Activated T-helper 1 cell treated with anti-CD3 and anti-CD28 coated beads, Interleukin-12 subunit alpha, Interleukin-12 subunit beta, Interleukin-2, Interleukin-4 antibody, amounts not matched to agents 30 ng/mL and 10 ng/mL and 1 ng/mL, durations not matched to agents 14 hours and 24 hours and 36 hours (primary cell): ENCODE measurements at places on chromosomes 16 and 17. TPM values are rescaled to one million over a fixed set of nuclear protein-coding genes. Genes with fewer than 3 reads are reported as not detected.

- H3K4me3 ChIP-seq, result peak overlapping the region; percentile 94
- peaks cover 40% of the 10 kb centered on the region for H3K4me1 ChIP-seq
- no peaks in the 10 kb centered on the region for H3K27me3 ChIP-seq
Observed at GRCh38 chr17:8175795-8176196, 384 bp downstream of the TMEM107 start.

DNA sequence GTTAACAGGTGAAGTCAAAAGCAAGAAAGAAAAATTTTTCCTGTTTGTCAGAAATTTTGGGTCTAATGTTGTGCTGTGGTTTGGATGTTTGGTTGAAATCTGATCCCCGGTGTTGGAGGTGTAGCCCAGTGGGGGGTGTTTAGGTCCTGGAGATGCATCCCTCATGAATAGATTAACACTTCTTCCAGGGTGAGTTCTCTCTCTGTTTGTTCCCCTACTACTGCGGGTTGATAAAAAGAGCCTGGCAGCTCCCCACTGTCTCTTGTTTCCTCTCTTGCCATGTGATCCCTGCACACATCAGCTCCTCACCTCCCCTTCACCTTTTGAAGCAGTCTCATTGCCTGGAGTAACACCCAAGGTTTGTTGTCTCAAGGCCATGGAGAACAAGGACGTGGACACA, 14.6 kb upstream of the CDH8 start:
- no peak overlapping the region for H3K27ac ChIP-seq
- no peaks in the 10 kb centered on the region for H3K36me3 ChIP-seq
- H3K4me1 ChIP-seq, result no peaks in the 10 kb centered on the region
- no peak overlapping the region for H3K4me3 ChIP-seq
- H3K27me3 ChIP-seq, result no peaks in the 10 kb centered on the region

DNA sequence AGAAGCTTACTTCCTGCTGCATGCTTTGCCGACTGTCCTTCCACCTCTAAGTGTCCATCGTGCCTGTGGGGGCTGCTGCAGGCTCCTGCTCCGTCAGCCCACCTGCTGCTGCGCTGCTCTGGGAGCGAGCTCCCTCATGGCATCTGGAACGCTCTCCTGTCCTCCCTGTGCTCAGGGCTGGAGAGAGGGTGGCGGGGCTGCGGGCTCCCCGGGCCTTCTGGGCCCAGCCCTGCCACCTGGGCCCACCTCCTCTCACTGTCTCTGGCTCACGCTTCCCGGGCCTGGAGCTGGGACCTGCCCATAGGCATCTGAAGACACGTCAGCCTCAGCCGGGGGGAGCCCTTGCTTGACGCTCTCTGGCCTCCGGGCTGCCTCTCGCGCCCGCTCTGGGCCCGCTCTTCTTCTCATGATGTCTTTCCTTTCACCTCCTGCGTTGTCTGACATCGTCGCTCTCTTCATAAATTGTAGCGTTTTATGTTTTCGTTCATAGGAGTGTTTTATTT, 27.0 kb downstream of the NME3 start:
- no peaks in the 10 kb centered on the region for H3K4me1 ChIP-seq
- DNase-seq, result no peak
- H3K36me3 ChIP-seq, result peaks cover 7% of the 10 kb centered on the region
- no peaks in the 10 kb centered on the region for H3K27me3 ChIP-seq
- H3K27ac ChIP-seq, result no peak overlapping the region

- peaks cover 18% of the 10 kb centered on the region for H3K36me3 ChIP-seq
- no peak overlapping the region for H3K27ac ChIP-seq
- H3K4me1 ChIP-seq, result peaks cover 24% of the 10 kb centered on the region
- no peak for DNase-seq
- H3K4me3 ChIP-seq, result no peak overlapping the region
- H3K27me3 ChIP-seq, result no peaks in the 10 kb centered on the region
Observed at GRCh38 chr16:81618661-81619060, 160.4 kb upstream of the PLCG2 start.

DNA sequence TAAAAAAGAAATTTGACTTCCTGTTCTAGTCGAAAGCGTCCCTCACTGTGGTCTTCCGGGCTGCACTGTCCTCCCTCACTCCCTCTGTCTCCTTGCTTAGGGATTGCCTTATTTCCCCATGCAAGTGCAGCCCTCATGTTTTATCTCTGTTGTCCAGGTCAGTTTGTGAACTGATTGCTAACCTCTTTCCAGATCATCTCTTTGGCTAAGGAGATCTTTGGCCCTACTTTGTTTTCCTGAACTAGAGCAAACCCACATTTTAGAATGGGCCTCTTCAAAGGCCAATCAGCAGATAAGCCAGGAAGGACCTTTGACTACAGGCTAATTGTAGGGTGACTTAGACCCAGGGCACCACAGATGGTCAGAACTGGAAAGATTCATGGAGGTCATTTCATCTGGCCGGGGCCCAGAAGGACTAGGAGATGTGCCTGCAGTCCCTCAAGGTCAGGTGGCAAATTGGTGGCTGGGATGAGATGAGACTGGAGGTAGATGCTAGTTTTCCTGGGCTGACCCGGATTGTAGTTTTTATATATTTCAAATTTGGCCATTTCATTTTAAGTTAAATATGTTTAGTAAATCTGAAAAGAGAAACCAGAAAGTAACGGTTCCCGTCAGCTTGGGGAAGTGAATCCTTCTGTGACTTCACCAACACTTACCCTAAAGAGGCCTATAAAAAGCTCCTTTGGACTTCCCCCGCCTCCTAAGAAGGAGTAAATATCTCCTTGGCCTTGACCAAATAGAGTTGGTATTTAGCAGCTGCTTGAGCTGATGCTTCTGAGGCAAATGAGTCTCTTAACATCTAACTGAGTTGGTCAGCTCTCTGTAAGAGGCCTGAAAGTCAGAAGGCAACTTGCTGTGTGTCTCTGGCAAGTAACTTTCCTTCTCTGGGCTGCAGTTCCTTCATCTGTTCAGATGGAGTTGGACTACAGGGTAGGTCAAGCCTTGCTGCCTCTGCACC, 6.2 kb upstream of the SLC25A19 start:
- H3K27me3 ChIP-seq, result no peaks in the 10 kb centered on the region
- peak; percentile 49 for DNase-seq
- peaks cover 24% of the 10 kb centered on the region for H3K4me1 ChIP-seq
- peaks cover 8% of the 10 kb centered on the region for H3K36me3 ChIP-seq
- H3K27ac ChIP-seq, result peak overlapping the region; percentile 96
- H3K4me3 ChIP-seq, result peak overlapping the region; percentile 49

DNA sequence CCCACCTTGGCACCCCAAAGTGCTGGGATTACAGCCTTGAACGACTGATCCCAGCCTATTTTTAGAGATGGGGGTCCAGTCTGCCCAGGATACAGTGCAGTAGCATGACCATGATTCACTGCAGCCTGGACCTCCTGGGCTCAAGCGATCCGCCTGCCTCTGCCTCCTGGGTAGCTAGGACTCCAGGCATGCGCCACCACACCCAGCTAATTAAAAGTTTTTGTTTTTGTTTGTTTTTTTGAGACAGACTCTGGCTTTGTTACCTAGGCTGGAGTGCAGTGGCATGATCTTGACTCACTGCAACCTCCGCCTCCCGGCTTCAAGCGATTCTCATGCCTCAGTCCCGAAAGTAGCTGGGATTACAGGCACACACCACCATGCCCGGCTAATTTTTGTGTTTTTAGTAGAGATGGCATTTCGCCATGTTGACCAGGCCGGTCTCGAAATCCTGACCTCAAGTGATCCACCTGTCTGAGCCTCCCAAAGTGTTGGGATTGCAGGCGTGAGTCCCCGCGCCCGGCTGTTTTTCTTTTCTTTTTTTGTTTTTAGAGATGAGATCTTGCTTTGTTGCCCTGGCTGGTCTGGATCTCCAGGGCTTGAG, 2.3 kb upstream of the PAFAH1B1 start:
- no peak for DNase-seq
- H3K27me3 ChIP-seq, result peaks cover 8% of the 10 kb centered on the region
- H3K4me1 ChIP-seq, result peaks cover 12% of the 10 kb centered on the region
- H3K27ac ChIP-seq, result no peak overlapping the region

DNA sequence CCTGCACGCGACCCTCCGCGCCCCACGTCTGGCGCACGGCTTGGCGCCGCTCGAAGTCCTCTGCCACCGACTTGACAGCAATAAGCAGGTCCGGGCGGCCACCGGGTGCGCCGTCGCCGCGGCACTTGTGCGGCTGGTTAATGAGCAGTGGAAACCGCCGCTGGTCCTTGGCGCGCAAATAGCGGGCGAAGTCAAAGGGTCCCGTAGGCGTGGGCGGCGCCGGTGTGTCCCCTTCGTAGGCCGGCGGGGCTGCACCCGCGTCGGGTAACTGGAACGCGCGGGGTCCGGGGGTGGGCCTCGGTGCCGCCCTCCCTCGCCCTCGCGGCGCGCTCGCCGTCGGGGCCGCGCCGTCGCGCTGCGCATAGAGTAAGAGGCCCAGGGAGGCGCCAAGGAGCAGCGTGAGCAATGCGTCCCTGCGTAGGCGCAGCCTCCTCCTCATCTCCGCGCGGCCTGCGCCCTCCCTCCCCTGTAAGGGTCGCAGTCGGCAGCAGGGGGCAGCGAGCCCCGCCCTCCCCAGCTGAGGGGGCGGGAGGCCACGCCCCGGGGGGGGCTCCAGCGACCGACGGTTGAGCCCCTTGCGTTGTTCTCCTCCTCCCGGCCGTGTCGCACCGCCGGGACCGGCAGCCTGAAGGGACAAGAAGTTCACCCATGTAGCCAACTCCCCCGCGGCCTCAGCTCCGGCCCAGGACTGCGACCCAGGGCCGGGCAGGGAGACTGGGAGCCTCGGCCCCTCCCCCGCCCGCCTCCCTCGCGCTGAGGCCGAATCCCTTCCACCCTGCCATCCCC, 558 bp downstream of the B3GNT9 start:
- H3K27ac ChIP-seq, result no peak overlapping the region
- peak overlapping the region; percentile 79 for H3K4me3 ChIP-seq
- DNase-seq, result no peak
- H3K4me1 ChIP-seq, result peaks cover 29% of the 10 kb centered on the region
- H3K36me3 ChIP-seq, result peaks cover 23% of the 10 kb centered on the region

GRCh38 chr17:3826191-3826590, 19.9 kb downstream of the NCBP3 start:
- H3K36me3 ChIP-seq, result peaks cover 48% of the 10 kb centered on the region
- H3K27me3 ChIP-seq, result no peaks in the 10 kb centered on the region
- H3K4me1 ChIP-seq, result peaks cover 14% of the 10 kb centered on the region
- H3K27ac ChIP-seq, result no peak overlapping the region
- no peak for DNase-seq

- DNase-seq, result no peak
- H3K4me3 ChIP-seq, result no peak overlapping the region
- H3K36me3 ChIP-seq, result peaks cover 32% of the 10 kb centered on the region
- H3K4me1 ChIP-seq, result peaks cover 68% of the 10 kb centered on the region
Observed at GRCh38 chr16:17351441-17352035, 119.2 kb downstream of the XYLT1 start.

Gene B3GNT9
- 6.2 TPM in 2 replicates for total RNA-seq

DNA sequence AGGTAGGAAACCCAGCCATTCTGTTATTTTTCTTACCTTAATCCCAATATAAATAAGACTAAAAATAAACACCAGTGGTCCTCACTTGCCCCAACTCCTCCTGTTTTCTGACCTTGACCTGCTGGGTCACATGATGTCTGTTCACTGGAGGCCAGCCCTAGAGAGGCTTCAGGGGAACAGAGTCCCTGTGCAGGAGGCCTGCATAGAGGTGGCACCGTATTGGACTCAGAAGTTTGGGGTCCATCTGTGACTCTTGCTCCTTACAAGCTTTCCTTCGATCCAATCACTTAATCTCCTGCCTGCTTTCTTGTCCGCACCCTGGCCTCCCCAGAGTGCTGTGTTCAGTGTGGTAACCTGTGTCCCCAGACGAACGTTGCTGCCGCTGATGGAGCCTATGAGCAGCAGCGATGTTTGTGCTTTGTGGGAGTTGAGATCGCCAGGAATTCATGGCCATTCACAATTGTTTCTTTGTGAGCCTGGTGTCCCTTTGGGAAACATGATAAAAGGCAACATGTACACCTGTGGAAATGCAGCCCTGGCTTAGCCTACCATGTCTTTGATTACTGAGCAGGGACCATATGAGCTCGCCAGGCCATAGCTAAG, 4.7 kb downstream of the IGSF6 start:
- no peaks in the 10 kb centered on the region for H3K27me3 ChIP-seq
- H3K4me3 ChIP-seq, result no peak overlapping the region
- H3K27ac ChIP-seq, result peak overlapping the region; percentile 84
- H3K36me3 ChIP-seq, result peaks cover 5% of the 10 kb centered on the region

GRCh38 chr17:31491376-31492131, 100.1 kb downstream of the RAB11FIP4 start:
- H3K4me1 ChIP-seq, result peaks cover 79% of the 10 kb centered on the region
- no peaks in the 10 kb centered on the region for H3K27me3 ChIP-seq
- peak overlapping the region; percentile 59 for H3K4me3 ChIP-seq
- peaks cover 5% of the 10 kb centered on the region for H3K36me3 ChIP-seq
- H3K27ac ChIP-seq, result peak overlapping the region; percentile 45

DNA sequence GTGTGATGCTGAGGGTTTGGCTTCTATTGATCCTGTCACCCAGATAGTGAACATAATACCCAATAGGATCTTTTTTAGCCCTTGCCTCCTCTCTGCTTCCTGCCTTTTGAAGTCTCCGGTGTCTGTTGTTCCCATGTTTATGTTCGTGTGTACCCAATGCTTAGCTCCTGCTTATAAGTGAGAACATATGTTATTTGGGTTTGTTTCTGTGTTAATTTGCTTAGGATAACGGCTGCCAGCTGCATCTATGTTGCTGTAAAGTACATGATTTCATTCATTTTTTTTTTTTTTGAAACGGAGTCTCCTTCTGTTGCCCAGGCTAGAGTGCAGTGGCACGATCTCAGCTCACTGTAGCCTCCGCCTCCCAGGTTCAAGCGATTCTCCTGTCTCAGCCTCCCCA, 23.0 kb downstream of the DUS2 start:
- peaks cover 38% of the 10 kb centered on the region for H3K36me3 ChIP-seq
- no peaks in the 10 kb centered on the region for H3K27me3 ChIP-seq
- DNase-seq, result no peak
- peak overlapping the region; percentile 57 for H3K27ac ChIP-seq
- no peak overlapping the region for H3K4me3 ChIP-seq
- peaks cover 5% of the 10 kb centered on the region for H3K4me1 ChIP-seq

Gene DEXI
- total RNA-seq, result 36.2 and 40.8 TPM in 2 replicates

GRCh38 chr17:66686601-66687000, 148.3 kb upstream of the CACNG5 start:
- H3K27me3 ChIP-seq, result no peaks in the 10 kb centered on the region
- peaks cover 45% of the 10 kb centered on the region for H3K4me1 ChIP-seq
- H3K27ac ChIP-seq, result no peak overlapping the region
- peaks cover 46% of the 10 kb centered on the region for H3K36me3 ChIP-seq
